PC-9 (cell line): ENCODE measurements at places on chromosomes 6 and 20.

DNA sequence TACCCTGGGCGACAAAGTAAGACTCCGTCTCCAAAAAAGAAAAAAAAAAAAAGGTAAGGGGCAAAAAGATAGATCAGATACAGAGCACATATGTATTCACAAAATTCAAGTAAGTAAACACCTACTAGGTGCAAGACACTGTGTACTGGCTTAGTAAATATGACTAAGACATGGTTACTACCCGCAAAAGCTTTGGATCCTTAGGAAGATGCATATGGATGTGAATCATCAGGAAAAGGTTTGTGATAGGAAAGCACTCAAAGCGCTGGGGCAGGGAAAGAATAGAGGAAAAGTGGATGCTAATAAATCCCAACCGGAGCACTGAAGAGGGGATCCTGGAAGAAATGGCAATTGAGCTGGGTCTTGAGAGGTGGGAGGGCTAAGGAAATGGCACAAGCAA, 118.8 kb upstream of the FAM184A start:
- no peak for DNase-seq

GRCh38 chr6:107318100-107318736, 141.1 kb downstream of the PDSS2 start:
- DNase-seq = peak; percentile 37

GRCh38 chr6:123415844-123416468, 220.8 kb downstream of the TRDN start:
- peak; percentile 61 for DNase-seq

DNA sequence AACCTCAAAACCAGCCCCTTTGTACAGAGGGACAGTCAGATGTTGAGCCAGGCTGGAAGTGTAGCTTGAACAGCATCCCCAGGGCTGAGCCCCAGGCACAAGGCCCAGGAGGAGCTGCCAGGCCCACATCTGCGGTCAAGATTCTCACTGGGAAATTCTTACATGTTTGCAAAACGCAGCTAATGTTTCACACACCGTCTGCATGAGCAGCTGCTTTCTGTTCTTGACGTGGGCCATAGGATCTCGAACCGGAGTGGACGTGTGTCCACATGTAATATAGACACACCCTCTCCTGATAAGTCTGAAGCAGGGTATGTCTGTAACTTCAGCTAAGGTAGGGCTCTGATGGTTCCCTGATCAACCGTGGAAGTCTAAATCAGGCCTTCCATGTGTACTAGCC, 41.3 kb upstream of the TRAF3IP2 start:
- DNase-seq = no peak

DNA sequence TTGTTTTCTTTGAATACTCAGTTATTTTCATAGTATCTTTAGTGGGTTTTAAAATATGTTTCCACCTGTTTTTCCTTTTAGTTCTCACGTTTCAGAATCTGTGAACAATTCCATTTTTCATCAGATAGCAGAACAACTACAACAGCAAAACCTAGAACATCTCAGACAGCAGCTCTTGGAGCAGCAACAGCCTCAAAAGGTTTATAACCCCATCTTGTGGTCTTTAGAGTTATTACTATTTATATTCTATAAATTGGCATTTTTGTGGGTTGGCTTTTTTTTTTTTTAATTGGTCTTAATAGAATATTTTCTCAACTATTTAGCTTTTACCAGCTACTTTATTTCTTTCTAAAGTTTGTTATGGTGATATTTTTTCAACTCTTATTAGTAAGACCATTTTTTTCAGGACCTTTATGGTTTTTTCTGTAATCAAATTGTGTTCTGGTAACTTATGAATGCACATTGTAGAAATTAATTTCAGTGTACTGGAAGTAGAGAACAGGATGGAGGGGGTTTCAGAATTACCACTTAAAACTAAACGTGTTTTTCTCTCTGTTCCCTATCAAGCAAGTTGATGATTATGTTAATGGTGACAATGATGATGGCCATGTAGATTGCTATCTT, 72.2 kb downstream of the SCAF8 start:
- DNase-seq = no peak

DNA sequence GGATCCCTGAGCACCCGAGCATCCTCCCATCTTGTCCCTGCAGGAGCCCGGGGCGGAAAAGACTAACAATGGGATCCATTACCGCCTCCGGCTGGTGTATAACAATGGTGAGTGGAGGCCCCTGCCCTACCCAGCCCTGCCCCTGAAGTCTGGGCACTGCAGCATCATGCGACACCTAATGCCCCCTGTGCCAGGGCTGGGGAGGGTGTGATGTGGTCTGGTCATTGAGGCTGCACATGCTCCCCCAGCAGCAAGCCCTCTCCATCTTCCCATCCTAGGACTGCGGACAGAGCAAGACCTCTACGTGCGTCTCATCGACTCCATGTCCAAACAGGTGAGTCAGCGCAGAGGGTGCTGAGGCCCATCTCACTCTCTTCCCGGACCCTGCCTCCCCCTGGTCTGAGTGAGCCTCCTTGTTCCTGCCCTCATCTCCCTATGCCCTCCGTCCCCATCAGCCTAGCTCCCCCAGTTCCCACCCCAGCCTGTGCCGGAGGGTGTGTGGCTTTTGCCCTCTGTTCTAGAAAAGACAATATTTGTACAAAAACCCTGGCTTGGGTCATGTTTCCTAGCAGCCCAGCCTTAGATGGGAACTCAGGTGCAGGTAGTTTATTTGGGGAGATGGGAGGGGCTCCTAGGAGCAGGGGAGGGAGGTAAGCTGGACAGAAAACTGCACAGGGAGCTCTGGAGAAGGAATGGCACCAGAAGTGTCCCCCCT, 13.5 kb downstream of the EBF4 start:
- DNase-seq = no peak

DNA sequence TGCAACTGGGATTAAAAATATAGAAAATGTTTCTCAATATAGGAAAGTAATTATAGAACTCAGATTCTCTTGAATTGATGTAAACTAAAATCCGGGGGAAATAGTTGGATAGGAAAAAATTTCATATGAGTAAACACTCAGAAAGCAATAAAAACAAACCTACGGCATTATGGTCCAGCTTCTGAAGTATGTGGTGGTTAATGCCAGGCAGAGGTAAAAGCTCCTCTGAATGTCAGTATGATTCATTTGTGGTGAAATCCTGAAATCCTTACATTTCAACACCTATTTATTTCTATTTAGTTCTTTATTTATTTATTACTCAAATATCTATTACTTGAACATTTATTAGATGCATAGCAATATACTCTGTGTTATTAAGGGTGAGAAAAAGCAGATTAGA, 145.1 kb downstream of the RIMS1 start:
- no peak for DNase-seq

- no peak for DNase-seq
These were observed 53.6 kb upstream of the KIF16B start for GRCh38 chr20:16626849-16627248.

DNA sequence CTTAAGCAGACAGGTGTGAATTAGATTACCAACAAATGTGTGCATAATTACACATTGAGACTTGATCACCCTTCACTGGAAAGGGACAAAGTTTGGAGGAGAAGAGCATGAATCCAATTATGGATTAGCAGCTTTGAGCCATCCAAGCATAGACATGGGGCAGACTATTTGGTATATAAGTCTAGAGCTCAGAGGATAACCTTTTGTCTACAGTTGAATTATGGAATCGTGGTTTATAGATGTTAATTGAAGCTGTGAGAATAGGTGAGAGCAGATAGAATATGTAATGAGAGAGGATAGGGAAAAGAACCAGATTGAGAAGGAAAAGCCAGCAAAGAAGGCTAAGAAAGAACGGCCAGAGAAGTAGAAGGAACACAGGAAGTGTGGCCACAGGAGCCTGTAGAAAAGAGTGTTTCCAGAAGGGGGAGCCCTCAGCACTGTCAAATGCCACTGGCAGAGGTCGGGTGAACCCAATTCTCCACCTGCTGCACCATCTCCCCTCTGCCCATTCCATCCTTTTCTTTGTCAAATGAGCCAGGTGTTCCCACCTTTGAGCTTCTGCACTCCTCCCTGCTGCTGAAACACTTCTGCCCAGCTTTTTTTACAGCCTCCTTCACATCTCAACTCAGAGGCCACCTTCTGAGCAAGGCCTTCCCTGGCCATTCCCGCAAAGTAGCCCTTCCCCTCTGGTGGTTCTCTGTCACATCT, 7.3 kb downstream of the DNTTIP1 start:
- peak; percentile 70 for DNase-seq

- DNase-seq = peak; percentile 93
These were observed 122.8 kb downstream of the CLVS2 start for GRCh38 chr6:123118811-123119210.

DNA sequence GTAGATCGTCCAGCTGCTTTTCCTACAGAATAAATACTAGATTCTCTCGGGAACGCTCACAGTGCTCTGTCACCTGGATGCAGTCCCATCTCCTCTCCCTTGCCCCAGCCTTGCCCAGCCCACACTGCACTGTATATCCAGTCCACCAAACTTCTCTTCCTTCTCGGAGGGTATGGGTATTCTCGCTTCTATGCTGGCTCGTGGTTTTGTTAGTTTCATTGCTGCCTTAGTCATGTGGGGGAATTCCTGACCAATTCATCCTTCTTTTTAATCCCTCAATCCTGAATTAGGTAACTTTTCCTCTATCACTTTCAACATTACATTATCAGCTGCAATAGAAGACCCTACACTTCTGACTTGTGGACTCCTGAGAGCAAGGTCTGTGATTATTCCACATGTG, 252.4 kb downstream of the GMDS start:
- DNase-seq = no peak

- no peak for DNase-seq
These were observed 134.1 kb upstream of the CEP162 start for GRCh38 chr6:84361372-84362192.

DNA sequence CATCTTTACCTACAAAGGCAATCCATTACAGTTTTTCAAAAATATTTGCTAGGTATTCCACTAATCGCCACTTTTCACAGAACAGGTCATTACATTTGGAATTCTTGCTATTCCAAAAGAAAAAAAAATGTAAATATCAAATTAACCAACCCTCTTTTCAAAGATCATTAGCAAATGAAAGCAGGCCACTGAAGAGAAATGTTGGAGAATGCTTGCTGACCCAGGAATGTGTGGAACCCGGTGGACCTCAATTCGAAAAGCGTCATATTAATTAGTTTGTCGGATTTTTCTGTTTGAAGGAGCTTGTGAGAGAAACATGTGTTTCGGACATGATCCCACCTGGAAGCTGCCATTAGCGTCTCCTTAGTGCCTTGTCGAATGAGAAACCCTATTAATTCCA, 27.9 kb upstream of the SERPINB9 start:
- no peak for DNase-seq

DNA sequence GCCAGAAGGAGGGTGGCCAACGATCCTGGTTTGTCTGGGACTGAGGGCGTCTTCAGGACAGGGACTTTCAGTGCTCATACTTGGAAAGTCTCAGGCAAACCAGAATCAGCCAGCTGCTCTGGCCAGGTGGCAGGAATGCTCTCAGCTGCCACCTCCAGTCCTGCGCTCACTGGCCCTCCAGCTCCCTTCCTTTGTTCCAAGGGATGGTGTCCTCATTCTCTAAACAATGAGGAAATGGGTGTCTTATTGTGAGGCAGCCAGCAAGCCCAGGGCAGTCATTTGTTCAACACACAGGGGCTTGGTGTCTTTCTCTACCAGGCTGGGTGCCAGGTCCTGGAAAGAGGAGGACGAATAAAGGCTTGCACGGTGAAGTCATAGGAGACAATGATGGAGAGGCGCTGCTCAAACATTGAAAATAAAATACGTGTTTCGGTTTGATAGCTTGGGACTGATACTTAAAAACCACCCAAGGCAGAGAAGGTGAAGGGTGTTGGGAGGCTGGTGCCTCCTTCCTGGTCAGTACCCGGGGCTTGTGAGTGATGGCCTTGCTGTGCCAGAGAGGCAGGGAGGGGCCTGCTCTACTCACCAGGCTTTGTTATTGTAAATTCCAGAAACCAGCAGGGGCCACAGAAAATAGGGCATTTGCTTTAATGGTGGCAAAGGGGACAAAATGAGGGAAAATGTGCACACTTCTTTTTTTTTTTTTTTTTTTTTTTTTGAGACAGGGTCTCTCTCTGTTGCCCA, 11.3 kb upstream of the TMEM181 start:
- no peak for DNase-seq

- DNase-seq = no peak
These were observed 50.0 kb downstream of the FKBP5 start for GRCh38 chr6:35638679-35639078.

GRCh38 chr6:26241033-26241895, 123.7 kb upstream of the BTN3A2 start:
- no peak for DNase-seq

DNA sequence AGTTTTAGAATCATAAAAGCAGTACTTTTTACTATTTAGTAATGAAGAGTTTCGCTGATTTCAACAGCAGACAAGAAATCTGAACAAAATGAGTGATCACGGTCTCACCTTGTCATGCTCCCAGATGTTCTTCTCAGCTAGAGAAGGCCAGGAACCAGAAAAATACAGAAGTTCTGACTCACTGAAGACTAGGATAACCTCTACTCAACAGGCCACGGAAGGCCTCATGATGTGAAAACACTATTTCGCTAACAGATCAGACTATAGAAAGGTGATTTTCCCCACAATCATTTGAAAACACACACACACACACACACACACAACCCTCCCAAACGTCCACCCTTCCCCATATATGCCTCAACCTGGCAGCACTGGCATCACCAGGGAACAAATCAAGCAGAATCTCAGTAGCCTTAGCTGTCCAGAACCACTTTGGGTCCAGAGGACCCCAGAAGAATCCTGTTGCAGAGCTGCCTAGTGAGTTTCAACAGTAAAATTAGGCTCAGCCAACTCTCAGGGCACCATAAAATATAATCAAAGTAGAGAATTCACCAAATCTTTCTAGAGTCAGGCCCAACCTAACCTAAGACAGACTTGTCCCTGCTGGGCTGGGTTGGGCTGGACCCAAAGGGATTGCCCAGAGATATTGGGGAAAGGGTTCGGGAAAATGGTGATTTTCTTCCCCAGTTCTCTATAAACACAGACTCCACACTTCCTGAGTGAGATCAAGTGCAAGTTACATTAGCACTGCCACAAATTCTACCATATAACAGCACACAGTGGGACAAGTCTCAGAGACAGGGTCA, 7.9 kb downstream of the EXOC2 start:
- no peak for DNase-seq

DNA sequence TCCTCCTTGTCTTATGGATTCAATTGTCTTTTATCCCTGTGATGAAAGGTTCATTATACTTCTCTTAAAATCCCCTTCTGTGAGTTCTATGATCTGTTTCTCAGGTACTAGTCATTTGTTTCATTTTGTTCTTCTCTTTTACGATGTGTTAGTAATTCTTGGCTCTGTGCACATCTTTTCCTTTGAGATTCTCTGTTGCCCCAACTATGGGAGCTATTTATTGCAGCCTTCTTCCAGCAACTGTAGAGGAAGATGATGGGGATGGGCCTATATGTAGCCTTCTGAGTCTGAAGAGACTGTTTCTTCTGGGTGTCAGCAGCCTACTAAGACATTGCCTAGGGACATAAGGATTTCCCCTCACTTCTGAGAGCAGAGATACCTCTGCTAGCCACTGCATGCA, 50.4 kb upstream of the TRERF1 start:
- no peak for DNase-seq

- no peak for DNase-seq
These were observed 442.7 kb upstream of the HS3ST5 start for GRCh38 chr6:114785235-114786127.
